Motor neuron (in vitro differentiated cells): ENCODE measurements at places on chromosomes 1 and 21. TPM values are rescaled to one million over a fixed set of nuclear protein-coding genes. Genes with fewer than 3 reads are reported as not detected.

DNA sequence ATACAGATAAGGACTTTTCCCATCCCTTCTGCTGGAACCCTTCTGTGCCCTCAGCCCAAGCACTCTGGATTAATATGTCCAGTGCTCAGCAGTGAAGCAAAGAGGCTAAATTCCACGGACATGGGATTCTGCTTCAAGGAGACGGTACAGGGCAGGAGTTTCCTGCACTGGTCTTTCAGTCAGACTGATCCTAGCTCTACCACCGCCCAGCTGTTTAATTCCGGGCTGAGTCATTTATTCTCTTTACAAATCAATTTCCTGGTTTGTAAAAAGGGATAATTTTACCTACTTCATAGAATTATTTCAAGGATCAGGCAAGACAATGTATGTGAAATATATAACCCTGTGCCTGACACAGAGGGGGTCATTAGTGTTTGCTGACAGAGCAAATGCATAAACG is 41.6 kb upstream of the NRDC start:
- ATAC-seq, result no peak

- no peak for ATAC-seq
Observed at GRCh38 chr1:202165942-202166843, 5.8 kb upstream of the PTPN7 start.

GRCh38 chr21:9772348-9772672 is 749.1 kb upstream of the TPTE start:
- no peak for ATAC-seq

DNA sequence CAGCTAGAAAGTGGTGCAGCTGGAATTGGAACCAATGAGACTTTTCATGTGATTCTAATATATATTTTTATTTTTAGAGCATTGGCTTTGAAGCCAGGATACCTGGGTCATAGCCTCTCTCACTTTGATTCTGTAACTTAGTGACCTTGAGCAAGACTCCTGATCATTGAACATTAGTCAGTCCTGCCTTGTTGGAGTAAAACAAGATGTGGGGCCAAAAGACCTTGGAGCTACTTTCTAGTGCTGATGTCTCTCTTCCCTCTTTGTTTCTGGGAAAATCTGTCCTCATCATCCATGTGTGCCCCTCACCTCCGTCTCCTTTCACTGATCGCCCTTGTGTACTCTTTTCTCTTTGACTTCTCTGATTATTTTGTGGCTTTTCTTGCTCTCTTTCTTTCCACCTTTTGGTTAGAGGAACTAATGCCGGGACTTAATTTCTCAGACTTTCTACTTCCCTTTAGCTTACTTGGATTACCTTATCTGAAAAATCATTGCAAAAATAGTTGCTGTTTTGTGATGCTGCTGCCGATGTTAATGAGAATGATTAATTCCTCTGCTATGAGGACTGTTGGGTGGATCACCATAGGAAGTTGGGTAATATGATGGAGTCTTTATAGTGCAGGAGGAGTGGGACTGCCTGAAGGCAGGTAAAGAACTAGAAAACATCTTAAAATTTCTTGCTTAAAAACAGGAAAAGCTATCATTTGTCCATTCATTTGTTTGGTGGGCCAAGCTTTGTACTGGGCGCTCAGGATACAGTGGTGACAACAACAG is 72.0 kb downstream of the NOS1AP start:
- ATAC-seq, result no peak

The MTMR11 gene
- 2.5 and 3.2 TPM in 2 replicates for total RNA-seq

DNA sequence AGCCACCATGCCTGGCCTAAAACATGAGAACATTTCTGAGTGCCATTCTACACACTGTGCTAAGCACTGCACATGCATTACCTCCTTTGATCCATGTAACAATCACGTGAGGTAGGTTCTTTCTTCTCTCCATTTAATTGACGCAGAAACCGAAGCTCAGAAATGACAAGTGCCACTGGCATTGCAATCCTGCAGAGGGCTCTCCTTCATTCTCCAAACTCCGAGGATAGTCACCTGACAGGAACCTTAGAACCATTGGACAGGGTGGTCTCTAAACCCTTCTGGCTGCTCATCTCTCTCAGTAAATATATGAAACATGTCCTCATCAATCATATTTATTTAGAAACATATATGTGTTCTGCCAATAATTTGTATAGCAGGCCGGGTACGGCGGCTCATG is 167.1 kb upstream of the JUN start:
- no peak for ATAC-seq

DNA sequence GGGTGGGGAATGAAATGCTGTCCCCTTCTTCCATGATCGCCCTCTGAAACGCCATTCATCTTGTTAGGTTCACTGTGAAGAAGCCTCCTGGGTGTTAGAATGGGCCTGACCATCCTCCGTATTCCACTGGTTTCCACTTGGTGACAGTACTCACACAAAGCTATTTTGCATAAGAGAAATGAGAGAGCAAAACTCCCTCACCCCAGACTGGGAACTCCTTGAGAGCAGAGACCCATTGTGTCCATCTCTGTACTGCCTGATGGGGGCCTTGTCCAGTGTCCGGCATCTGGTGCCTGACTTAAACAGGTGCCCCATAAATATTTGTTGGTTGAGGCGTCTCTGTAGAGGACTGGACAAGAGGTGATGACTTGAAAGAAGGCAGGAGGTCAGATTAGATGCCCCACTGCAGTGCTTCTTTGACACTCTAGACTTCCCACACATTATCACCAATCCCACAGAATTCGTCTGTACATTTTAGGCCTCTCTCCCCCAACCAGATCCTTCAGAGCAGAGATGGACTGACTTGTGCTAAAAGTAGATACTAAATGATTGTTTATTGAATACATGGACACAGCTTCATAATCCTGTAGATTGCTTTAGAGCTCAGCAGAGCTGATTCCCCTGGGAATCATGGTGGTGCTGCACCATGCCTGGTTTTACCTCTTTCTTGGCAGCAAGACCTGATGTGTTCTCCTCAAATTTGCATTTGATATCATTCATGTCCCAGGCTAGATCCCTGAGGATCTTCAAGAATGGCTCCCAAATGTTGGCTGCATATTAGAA is 22.4 kb upstream of the KCNA2 start:
- ATAC-seq, result no peak

DNA sequence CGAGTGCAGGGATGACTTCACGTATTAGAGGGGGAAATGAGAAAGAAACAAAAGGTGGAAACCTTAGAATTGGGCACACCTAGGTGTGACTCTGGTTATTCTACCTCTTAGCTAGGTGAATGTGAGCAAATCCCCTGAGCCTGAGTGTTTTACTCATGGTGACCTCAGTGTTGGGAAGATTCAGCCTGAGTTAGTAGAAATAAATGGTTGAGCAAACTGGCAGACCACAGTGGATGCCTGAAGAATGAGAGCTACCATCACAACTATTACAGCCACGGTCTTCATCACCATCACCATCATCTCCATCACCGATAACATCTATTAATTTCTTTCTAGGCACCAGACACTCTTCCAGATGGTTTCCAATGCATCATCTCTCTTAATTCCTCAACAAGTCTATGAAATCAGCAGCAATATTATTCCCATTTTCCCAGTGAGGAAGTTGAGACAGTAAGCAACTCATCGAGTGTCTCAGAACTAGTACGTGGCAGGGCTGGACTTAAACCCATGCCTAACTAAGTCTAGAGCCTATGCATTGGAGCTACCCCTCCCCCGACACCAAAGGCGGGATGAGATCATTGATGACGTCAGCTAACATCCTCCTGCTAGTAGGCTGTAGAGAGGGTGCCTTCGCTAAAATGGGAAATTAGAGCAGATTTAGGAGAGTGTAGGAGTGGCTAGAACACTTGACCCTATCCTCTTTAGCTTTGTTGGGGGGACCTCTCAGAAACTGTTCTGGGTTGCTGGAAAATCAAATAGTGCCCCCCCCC is 7.9 kb upstream of the KAZN start:
- no peak for ATAC-seq

- no peak for ATAC-seq
Observed at GRCh38 chr1:145717833-145718232, 1.5 kb upstream of the CD160 start.

The AMY2A gene
- 0.11 and 0.25 TPM in 2 replicates for total RNA-seq

- no peak for ATAC-seq
Observed at GRCh38 chr1:10467078-10467477, 5.3 kb downstream of the DFFA start.

The RGS18 gene
- not detected in 2 replicates for total RNA-seq

DNA sequence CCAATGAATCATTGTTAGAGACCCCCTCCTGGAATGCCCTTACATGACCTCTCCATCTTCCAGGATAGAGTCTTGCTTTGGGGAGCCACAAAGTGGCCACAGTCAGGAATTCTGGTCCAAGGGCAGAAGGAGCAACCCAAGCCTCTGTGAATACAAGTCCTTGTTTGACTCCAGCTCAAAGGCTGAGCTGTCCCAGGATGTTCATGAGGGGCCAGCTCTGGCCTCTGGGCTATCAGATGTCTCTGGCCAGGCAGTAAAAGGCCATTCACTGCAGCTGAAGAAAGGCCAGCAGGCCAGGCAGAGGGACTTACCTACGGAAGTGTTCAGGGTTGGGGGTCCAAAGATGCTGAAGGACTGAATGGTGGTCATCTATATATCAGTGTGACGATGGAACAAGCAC is 98.3 kb upstream of the IPO9 start:
- no peak for ATAC-seq

The KIF26B gene
- total RNA-seq, result 0.11 and 0.25 TPM in 2 replicates

DNA sequence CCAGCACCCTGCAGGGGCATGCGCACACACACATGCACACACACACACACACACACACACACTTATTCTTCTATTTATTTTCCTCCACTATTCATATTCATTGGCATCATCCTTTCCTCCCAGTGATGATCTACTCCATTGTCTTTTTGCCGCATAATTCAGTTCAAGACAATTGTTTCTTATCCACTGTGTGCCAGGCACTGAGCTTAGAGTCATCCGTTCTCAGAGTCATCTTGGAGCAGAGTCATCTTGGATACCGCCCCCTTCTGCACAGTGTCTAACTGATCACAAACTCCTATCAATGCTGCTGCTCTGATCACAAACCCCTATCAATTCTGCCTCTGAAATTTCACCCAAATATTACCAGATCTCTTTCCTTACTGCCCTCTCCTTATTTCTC is 102.8 kb upstream of the PROX1 start:
- peak; percentile 61 for ATAC-seq

DNA sequence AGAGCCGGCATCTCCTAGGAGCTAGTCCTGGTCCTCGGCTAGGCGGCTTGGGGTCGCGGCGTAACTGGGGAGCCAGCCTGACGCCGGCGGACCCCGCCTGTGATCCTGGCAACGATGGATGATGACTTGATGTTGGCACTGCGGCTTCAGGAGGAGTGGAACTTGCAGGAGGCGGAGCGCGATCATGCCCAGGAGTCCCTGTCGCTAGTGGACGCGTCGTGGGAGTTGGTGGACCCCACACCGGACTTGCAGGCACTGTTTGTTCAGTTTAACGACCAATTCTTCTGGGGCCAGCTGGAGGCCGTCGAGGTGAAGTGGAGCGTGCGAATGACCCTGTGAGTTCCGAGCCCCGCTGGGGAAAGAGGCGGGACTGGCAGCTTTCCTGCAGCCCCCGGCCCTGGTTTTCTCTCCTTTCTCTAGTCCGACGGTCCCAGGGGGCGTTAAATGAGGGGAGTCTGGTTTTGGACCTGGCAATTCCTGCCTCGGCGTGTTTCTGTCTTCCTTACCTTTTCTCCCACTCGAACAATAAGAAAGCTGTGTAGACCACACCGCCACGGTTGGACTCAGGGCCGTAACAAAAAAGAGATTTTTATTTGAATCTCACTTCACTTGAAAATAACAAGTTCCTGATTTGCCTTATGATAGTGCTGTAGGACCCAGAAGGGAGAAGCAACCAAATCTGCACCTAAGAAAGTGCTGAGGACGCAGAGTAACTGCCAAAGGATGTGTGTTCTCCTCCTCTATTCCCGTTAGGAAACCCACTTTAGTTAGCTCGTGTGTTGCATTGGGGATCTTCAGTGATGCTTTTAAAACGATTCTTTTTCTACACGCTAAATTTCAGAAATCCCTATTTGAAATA is at the start of gene SPRTN:
Gene SPRTN, plus strand, starts transcription at position 24 of the 859 bp plus-strand sequence. Its CDS starts 91 bp downstream, at position 115.
- ATAC-seq, result peak; percentile 81

The ADGRL2 gene
- 240 and 255 TPM in 2 replicates for total RNA-seq

- ATAC-seq, result peak; percentile 7
Observed at GRCh38 chr1:103107741-103108375, 464 bp downstream of the COL11A1 start.

GRCh38 chr1:111449703-111450017 is 396 bp downstream of the ATP5PB start:
- no peak for ATAC-seq

The IFNLR1 gene
- 0.09 and 0.13 TPM in 2 replicates for total RNA-seq

- no peak for ATAC-seq
Observed at GRCh38 chr1:244801246-244801645, 34.2 kb upstream of the COX20 start.

GRCh38 chr1:154148807-154149206 is 6.1 kb downstream of the NUP210L start:
- ATAC-seq, result no peak

GRCh38 chr1:201585093-201585483 is 46.2 kb downstream of the NAV1 start:
- ATAC-seq, result no peak

The IL20 gene
- total RNA-seq, result not detected in 2 replicates

- peak; percentile 11 for ATAC-seq
Observed at GRCh38 chr1:91885213-91885715, 687 bp downstream of the TGFBR3 start.

The SAMD11 gene
- total RNA-seq, result 2.2 and 2.3 TPM in 2 replicates

DNA sequence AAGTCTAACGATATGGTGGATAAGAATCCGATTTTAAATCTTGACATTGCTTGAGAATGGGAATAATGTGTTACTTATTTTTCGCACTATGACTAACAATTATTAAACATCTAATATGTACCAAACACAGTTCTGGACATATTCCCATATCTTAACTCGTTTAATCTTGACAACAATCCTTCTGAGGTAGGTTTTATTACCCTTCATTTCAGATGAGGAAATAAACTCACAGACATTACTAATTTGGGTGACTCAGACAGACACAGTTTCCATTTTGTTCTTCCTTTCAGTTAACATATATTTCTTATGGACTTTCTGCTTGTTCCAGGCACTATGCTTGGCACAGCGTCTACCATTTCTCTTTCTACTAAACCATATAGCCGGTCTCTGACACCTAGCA is 244.8 kb downstream of the SMYD3 start:
- no peak for ATAC-seq

GRCh38 chr21:20802631-20803260 is 195.5 kb upstream of the NCAM2 start:
- no peak for ATAC-seq

GRCh38 chr1:28249013-28249865 is 10.1 kb upstream of the SESN2 start:
- no peak for ATAC-seq

GRCh38 chr1:234940841-234941240 is 187.8 kb downstream of the TOMM20 start:
- ATAC-seq, result no peak
